ENCODE measurements at places on chromosomes 12 and 14.

GRCh38 chr12:96422192-96422591 lies 22.0 kb upstream of the CDK17 start:
- peak; percentile 68 for DNase-seq

DNA sequence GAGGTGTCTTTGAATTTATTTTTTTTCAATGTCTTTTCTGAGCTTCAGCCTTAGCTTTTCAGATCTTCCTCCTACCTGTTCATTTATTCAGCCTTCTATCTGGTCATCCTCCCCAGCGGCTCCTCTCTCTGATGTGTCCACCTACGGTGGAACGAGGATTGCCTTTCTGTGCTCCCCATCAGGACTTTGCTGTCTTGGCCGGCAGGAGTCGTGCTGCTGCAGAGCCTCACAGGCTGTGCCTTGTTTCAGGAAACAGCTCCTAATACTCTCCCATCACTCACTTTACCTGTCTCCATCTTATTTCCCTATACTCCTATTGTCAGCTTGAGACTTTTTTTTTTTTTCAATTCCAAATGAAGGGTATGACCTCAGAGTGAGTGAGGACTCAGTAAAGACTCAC lies 76.9 kb downstream of the KICS2 start:
- no peak for DNase-seq

GRCh38 chr12:131418121-131418520 lies 292.8 kb upstream of the SFSWAP start:
- DNase-seq, result no peak

DNA sequence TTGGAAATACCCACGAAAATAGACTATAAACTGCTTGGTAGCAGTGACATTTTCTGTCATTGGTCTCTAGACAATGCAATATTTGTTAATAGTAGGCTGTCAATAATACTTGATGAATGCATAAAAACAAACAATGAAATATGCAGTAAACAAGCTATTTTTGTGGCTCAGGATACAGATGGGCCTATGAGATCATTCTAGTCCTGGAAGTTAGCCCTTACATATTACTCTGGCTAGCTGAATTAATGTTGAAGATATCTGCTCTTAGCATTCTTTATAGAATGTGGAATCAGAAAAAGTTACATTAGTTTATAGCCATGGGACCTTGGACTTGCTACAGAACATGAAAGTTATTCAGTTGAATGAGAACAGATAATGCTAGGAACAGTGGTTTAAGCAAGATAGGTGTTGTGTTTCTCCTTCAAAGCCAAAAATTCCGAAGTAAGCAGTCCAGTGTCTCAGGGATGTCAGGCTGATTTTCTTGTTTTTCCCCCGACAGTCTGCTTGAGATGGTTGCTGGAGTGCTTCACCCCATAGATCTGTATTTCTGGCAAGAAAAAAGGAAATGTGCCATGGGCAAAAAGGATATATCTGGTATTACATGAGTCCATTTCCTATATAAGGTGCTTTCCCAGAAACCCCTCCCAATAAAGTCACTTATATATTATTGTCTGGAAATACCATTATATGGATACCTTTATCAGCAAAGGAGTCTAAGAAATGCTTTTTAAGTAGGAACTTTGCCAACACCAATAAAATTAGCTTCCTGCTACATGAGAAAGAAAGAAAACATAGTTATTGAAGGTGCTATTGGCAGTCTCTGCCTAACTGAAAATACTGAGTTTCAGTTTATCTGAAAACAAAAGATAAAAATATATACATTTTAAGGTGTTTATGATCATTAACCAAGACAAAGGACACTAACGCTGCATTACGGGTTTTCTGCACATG lies 619.4 kb upstream of the ATP2B1 start:
- no peak for DNase-seq

DNA sequence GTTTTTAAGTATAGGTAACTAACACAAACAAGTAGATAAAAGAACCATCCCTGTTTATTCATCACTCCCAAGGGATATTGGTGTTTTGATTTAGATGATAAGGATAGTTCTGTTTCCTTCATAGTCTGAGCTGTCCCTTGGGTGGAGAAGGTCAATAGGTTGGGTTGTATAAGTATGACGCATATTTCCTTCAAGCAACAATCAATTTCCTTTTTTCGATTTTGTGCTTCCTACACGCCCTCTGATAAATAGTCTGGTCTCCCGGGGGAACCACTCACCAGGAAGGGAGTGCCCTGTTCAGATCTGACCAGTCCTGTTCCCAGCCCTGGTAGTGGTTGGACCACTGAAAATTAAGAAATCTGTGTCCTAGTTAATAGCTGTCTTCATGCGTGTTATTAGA lies 378.8 kb upstream of the FAR2 start:
- DNase-seq, result no peak

- DNase-seq, result no peak
These were observed 171.9 kb upstream of the KITLG start for GRCh38 chr12:88752183-88752582.

- DNase-seq, result no peak
These were observed 103.3 kb downstream of the NCOR2 start for GRCh38 chr12:124464062-124464461.

DNA sequence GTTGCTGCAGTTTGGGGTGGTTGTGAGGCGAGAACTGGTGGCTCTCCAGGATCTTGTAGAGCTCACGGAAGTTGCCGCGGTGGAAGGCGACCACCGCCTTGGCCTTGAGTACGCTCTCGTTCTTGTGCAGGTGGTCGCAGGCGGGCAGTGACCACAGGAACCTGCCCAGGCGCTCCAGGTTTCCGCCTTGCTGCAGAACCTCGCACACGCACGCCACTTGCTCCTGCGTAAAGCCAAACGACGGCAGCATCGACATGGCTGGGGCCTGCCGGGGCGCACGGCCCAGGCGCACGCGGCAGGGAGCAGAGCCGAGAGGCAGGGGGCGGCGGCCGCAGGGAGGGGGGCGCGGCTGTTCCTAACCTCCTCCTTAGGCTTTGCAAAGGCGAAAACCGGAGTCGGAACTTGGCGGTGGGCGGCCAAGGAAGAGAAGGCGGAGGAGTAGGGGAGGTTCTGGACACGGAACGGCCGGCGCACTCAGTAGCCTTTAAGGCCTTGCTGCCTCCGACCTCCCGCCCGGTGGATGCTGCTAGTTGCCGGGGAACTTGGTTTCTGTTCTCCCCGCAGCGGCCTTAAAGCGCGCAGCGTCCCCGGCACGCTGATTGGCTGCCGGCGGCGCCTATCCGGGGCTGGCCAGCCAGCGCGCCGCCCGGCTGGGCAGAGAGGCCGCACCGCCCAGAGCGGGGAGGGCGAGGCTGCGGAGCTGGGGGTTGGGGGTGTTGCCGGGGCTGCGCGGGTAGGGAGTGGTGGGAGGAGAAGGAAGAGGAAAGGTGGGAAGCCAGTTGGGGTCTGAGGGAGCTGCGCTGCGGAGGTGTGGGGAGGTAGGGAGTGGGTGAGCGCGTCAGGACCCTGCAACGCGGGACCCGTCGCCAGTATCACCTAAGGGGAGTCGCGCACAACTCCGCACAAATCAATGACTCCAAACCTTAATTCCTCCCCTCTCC lies at the start of gene SIX1:
Gene SIX1, minus strand, starts transcription at position 544 of the 941 bp plus-strand sequence. Its CDS starts 288 bp downstream, at position 256.
- peak; percentile 94 for DNase-seq

DNA sequence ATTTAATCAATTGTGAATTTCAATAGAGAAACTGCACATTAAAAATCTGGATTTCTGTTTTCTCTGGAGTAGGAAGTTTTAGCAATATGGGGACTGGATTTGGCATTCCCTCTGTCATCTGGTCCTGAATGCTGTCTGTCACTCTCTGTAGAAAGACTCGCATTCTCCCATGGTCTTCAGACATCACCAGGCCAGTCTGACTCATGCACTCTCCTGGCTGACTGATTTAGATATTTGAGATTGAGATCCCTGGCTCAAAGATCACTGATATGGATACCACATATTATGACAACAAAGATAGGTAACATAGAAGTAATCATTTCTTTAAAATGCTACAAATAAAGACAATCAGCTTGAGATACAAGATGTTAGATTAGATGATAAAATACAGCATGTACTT lies 524.5 kb downstream of the GALC start:
- no peak for DNase-seq

DNA sequence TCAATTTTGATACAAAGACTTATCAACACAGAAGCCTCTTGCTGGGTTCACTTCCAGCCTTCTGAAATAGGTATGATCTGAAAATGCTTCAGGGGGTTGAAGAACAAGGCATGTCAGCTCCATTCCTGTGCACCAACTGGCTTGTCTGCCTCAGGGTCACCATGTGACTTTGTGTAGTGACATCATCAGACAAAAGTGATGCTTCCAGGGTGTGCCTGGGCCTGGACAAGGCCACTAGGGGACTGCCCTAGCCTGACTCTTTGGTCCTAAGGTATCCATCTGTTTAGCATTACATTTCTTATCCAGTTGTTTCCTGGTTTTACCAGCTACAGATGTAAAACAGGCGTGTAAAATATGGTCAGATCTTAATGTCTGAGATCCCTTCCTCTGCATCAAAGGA lies 155.6 kb downstream of the CAND1 start:
- no peak for DNase-seq

DNA sequence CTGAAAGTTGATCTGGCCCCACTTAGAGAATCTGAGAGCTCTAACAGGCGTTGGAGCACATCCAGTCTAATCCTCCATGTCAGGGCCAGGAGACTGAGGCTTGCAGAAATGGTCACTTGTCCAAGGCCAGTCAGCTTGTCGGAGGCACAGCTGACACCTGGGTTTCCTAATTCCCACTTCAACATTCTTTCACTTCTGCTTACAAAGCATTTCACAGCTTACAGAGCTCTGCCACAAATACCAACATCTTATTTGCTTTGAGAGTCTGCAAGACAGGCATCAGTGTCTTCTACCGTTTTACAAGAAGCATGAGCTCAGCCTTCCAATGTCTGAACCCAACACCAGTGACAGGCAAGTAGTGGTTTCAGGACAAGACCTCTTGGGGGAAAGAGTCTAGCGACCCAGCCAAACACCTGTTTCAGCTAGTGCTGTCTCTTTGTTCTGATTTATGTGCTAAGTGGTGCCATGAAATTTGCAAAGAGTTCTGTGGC lies 31.8 kb downstream of the ISCA2 start:
- no peak for DNase-seq

DNA sequence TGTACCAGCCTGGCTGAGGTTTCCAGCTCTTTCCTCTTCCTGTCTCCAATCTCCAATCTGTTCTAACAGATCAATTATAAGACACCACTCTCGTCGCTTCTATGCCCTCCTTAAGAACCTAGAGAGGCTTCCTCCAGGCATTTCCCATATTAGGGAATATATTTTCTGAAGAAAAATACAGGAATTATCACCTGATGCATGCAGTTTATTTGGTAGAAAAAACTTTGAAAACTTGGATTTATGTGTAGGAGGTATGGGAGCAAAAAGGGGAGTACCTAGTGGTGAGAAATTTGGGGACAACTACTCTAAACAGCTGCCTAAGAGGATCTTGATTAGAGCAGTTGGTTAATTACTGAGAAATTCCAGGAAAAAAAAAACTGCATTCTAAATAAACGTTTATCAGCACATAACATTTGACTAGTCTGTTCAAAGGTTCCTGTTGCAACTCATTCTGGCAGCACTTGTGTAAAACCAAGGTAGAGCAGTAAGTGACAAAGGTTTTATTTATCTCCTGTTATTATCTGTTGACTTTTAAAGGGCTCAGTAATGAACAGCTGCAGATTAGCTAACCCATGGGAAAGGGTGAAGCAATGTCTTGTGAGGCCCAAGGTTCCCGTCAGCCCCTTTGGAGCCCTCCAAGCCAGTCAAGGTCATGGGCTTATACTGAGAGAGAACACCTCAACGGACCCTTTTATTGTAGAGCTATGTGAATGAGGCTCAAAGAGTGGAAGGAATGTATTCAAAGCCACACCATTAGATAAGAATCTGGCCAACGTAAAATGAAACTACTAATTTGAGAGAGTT lies 36.4 kb upstream of the NR1H4 start:
- DNase-seq, result no peak
